ENCODE measurements at places on chromosomes 5 and 9.

DNA sequence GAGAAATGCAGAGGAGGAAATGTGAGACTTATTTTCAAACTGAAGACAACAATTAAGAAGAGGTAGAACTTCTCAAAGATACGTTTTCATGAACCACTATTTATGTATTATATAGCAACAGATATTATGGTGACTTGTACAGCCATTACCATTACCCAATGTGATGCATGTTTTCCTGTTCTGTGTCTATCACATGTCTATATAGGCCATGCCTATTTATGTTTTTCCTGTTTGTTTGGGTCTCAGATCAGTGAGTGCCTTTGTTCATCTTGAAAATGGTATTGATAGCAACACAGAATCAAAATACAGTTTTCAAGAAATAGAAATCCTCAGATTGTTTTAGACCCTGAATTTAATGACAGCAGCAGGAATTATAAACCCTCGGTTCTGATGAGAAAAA is 44.0 kb downstream of the DAPK1 start:
- no peak for DNase-seq

GRCh38 chr9:88828018-88828417 is 163.2 kb upstream of the S1PR3 start:
- no peak for DNase-seq

- DNase-seq = no peak
Measured at GRCh38 chr5:114118511-114118910, 243.4 kb upstream of the KCNN2 start.

- no peak for DNase-seq
Measured at GRCh38 chr5:173557123-173557903, 59.1 kb downstream of the BOD1 start.

DNA sequence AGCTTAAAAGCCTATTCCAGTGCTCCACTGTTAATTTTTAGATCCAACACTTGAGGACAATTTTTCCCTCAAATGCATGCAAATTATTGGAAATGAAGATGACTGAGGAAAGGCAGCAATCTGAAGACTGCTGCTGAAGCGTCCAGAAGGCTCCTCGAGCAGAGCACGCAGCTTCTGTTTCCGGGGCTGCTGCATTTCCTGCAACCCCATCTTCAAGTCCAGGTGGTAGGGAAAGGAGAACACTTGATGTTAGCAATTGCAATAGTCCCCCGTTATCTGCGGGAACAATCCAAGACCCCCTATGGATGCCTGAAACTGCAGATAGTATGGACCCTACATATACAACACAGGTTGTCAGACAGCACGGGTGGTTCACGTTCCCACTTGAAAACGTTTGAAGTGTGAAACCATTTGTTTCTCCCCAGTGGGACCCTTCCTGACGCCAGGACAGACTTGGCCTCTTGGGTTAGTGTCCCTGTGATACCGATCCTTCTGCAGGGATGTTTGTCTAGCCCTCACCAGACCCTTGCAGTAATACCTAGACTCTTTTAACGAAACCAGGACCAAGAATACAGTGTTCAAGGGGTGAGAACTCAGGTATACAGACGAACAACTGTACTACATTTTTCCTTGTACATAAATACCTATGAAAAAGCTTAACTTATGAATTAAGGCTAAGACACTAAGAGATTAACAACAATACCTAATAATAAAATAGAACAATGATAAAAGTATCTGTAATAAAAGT is 152.3 kb downstream of the HSD17B3 start:
- DNase-seq = no peak

GRCh38 chr9:78218890-78219289 is 17.0 kb upstream of the CEP78 start:
- no peak for DNase-seq

DNA sequence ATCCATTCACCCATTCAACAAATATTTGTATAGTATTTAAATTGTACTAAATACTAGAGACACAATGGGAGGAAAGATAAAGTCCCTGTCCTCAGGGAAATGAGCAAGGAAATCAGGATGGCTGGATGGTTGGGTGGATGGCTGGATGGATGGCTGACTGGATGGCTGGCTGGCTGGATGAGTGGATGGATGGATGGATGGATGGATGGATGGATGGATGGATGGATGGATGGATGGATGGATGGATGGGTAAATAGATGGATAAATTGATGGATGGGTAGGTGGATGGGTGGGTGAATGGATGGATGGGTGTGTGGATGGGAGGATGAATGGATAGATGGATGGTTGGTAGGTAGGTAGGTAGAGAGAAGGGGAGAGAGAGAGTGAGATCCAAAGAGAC is 41.5 kb upstream of the WWC1 start:
- DNase-seq = no peak

DNA sequence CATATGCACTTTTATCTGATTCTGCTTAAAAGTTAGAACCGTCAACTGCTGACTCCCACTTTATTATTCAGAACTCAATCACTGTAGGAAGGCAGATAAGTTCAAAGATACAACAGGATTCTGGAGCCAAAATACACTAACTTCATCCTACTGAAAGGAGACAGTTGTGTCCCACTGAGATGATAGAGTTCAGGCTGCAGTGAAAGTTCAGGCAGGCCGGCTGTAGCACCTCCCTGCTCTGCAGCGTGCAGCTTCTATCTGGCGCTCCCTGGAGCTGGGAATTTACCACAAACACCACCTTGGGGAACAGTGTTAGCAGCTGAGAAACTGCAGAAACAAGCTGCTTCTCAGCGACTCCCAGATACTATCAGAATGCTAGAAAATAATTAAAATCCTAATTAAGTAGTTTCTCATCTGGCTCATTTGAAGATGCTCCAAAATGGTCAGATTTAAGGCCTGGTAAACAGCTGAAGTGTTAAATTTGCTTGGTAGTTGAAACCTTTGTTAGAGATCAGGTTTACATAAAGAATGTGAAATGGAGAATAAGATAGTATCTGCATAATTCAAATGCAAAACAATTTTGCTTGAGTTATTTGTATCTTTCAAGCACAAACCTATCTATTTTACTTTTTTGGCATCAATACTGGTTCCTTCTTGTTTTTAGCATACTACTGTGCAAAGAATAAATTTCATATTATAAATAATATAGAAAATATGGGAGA is 52.3 kb upstream of the CNTLN start:
- DNase-seq = no peak

- no peak for DNase-seq
Measured at GRCh38 chr5:150342583-150342982, 14.9 kb upstream of the TCOF1 start.

- DNase-seq = no peak
Measured at GRCh38 chr9:21688108-21689102, 114.0 kb upstream of the MTAP start.

DNA sequence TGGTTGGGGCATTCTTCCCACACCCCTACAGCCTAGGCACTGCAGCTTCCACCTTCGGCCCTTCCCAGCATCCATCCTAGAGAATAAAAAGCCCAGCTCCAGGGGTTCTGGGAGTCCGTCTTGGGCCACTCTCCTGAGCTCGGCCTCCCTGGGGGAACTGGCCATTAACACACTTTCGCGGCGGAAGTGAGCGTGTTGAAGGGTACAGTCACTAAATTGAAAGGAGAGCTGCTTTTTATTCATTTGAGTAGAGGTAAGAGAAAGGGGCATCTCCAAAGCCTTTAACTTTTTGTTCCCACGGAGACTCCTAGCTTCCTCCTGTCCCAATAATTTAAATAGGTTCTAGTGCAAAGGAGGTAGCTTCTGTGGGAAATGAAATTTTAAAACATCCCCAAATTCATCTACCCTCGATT is 31.0 kb upstream of the NFIB start:
- DNase-seq = no peak

- no peak for DNase-seq
Measured at GRCh38 chr9:108181441-108181840, 674.3 kb downstream of the ACTL7B start.

GRCh38 chr5:122292332-122292731 is 19.7 kb upstream of the SNCAIP start:
- no peak for DNase-seq

DNA sequence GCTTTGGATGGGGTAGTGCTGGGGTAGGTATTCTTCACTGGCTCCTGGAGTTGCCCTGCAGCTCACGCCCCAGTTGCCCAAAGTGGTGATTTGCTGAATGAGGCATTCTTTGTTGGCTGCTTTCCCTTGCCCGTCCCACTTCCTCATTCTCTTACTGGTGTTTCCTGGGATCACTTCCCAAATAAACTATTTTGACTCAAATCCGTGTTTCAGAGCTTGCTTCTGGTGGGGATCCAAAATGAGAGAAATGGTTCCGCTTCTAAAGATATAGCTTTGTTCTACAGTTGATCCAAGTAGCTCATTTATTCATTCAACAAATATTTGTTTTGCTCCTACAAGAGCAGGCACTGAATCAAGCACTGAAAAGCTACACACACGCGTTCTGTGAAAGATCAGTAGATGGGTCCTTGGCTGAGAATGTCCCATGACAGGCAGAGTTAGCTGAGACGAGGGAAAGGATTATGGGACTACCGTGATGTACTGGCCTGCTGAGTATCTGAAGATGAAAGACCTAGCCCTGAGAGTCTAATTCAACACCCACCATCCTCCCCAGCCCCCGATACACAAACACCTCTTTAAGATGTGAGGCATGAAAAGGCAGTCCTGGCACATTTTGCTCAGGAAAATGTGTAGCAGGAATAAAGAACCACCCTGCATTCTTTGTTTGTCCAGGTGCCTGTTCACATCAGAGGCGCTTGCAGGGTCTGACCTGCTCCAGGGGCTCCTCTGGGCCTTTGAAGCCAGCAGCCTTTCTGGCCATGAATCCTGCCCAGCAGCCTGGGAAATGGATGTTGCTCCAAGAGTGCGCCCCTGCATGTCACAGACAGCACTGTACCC is 143.1 kb upstream of the RANBP3L start:
- DNase-seq = no peak

- DNase-seq = no peak
Measured at GRCh38 chr5:147804334-147804733, 21.8 kb upstream of the JAKMIP2 start.

DNA sequence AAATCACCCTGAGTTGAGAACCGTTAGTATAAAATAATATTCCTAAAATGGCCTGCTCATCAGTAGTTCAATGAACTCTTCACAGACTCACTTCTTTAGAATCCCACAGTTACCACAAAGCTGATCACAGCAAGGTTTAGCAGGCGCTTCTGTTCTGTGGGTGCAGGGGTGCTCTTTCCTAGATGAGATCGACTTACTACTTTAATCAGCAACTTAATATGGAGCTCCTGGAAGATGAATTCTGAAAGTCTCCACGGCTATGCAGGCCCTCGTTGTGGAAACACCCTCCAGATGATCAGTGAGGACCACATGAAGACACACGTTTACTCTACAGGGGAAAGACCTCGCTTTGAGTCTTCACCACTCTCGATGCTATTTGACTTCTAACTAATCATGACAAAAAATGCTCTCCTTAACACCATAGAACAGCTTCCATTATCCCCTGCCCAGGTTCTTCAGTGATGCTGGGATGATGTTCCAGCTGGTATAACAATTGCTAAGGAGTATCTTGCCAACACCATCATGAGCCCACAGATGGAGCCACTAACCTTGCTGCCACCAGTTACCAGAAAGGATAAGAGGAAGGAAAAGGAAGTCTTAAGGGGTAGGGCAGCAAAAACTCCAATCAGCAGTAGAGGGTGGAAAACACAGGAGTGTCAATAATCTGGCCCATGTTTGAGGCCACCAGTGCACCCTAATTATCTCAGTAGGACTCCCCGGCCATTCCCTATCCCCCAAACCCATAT is 17.9 kb upstream of the GPX8 start:
- no peak for DNase-seq

DNA sequence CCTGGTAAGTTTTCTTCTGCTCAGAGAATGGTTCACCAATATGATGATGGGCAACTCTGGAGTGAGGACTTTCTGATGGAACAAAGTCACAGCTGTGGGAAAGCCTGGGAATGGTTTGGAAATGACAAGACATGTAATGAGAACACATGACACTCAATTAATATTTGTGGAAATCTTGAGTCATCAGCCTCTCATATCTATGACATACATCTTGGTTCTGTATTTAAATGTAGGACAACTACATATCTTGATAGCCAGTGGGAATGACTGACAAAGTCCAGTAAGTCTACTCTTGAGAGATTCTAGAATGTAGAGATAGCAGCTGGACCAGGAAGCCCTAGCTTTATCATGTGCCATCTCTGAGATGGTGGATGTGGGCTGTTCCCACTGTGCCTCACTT is 85.5 kb downstream of the PALM2AKAP2 start:
- no peak for DNase-seq

GRCh38 chr5:173326501-173326960 is 1.7 kb downstream of the STC2 start:
- no peak for DNase-seq

Data from stimulated activated CD4-positive, alpha-beta T cell treated with anti-CD3 and anti-CD28 coated beads, Interleukin-1b, Interleukin-23, amount 100 ng/mL, for 1 hour (primary cell).